ENCODE measurements at places on chromosomes 12 and 14. TPM values are rescaled to one million over a fixed set of nuclear protein-coding genes. Genes with fewer than 3 reads are reported as not detected.

Gene TSPAN8
- not detected for polyA plus RNA-seq

Gene CFAP54
- polyA plus RNA-seq = 1.2 TPM

Gene NINJ2
- not detected for polyA plus RNA-seq

Gene GSC
- not detected for polyA plus RNA-seq

Gene RFLNA
- not detected for polyA plus RNA-seq

Gene TUBA1B
- 2,965 TPM for polyA plus RNA-seq

Gene RPAP3
- polyA plus RNA-seq = 18.5 TPM

Gene KRT82
- polyA plus RNA-seq = not detected

Gene MANSC4
- polyA plus RNA-seq = not detected

Gene NRIP2
- polyA plus RNA-seq = 0.99 TPM

Gene FBXO21
- polyA plus RNA-seq = 38.9 TPM

DNA sequence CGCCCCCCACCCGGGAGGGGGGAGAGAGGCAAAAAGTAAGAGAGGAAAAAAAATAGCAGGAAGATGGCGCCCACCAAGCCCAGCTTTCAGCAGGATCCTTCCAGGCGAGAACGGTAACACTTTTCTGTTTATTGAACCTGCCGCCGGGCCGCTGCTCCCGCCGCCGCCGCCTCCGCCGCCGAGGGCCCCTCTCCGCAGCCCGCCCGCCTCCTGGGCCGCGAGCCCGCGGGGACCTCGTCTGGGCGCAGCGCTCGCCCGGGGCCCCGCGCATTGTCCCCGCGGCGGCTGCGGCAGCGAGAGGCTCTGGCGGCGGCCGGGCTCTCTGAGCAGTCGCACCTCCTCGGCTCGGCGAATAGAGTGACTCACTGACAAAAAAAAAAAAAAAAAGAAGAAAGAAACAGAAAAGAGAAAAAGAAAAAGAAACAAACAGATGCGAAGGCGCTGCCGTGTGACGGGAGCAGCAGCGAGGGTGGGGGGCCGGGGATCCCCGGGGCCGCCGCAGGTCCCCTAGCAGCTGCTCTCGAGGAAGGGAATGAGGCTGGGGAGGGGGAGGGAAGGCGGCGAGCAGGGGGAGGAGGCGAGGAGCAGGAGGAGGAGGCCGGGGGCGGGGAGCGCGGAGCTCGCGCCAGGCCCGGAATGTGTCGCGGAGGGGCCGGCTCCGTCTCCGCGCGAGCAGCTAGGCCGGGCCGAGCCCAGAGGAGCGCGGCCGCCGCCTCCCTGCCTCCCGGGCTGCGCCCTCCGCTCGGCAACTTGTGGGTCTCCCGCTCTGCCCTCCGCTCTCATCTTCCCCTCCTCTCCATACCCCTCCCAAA lies 781 bp downstream of the NPAS3 start:
- no peak for DNase-seq

- no peak for DNase-seq
These were observed 48.6 kb downstream of the EIF2S3B start for GRCh38 chr12:10554228-10554755.

GRCh38 chr12:46152456-46152855 lies 116.4 kb downstream of the SLC38A1 start:
- DNase-seq = no peak

DNA sequence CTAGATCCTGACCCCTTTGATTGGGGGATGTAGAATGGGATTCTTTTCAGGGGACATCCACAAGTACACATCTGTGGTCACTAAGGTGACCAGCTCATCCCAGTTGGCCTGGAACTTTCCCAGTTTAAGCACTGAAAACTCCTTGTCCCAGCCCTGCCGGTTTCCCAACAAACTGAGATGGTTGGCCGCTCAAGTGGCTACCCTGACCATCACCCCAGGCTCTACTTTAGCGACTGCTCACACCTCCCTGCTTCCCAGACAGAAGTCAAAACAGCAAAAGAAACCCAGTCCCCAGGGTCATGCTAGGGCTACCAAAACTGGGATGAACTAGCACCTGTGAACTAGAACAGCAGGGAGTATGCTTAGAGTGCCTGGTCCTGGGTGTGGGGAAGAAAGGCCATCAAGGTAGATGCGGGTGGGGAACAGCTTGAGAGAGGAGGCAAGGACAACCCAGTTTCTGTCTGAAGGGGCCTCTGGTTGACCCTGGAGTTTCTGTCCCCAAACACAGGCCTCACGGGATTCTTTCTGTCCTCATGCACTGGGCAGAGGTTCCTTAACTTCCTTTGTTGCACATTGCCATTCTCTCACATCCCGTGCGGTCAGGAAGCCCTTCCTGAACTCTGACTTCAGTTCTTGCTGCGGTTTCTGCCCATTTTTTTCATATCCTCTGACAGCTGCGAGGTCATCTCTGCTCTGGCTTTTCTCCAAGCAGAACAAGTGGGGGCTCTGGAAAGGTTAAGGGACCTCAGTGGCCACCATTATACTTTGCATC lies 1.6 kb downstream of the LTB4R start:
- DNase-seq = no peak

DNA sequence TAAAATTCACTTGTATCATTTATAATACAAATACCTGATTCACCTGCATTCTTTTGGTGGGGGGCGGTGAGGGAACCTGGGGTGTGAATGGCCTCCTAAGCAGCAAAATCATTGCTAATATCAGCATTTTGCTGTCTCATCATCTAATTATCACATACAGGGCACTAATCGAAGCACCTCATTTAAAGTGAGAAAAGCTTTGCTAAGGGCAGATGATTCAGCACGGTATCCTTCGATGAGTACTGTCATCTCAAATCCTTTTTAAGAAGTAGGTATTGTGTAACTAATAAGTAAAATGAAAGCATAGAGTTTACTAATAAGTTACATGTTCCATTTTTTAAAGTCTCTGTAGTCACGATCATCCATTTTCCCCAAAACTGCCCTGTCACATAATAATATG lies 278.1 kb upstream of the SOX5 start:
- no peak for DNase-seq

GRCh38 chr14:56821177-56821576 lies 10.9 kb upstream of the OTX2 start:
- DNase-seq = no peak

DNA sequence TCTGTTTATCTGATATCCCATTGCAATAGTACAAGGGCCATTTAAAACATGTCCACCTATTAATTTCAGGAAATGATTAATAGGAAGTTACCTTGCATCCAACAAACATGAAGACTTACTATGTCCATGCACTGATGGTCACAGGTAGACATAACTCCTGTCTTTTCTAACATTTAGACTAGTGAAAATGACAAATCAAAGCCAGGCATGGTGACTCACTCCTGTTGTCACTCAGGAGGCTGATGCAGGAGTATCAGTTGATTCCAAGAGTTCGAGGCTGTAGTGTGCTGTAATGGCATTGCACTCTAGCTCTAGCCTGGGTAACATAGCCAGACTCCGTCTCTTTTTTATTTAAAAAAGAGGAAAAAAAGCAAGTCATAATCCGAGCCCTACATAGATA lies 14.8 kb downstream of the HSP90B1 start:
- DNase-seq = no peak

- no peak for DNase-seq
These were observed 75.9 kb downstream of the DNAI7 start for GRCh38 chr12:25119020-25119419.

DNA sequence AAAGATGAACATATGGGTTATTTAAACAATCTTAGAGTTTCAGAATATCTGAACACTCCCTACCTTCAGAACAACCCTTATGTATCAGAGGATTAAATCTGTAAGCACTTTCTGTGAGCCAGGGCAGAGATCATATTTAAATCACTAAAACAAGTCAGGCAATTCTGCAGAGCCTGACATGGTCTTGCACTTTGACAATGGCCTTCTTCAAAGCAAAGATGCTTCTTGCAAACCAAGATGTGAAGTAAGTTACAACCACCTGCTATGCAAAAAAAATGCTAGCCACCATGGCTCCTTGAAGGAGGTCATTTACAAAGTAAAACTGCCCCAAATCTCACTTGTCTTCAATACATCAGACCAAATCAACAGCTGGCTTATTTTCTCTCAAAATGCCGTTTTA lies 3.2 kb downstream of the PPP1CC start:
- DNase-seq = no peak

DNA sequence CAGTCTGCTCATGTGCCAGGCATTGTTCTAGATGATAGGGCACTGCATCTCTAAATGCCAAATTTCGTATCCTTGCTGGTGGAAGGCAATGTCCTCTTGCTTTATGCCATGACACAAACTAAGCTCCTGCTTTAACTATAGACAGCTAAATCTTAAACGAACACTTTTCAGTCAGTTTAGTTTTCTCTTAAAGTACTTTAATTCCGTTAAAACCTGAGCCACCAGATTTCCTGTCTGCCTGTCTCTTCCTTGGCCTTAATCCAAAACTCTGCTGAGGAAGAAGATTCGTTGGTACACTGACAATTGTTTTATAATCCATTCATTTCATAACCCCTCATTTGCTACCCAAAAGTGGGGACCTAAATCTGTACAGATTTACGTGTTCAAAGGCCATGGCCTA lies 194.4 kb upstream of the BCL2L14 start:
- DNase-seq = no peak

DNA sequence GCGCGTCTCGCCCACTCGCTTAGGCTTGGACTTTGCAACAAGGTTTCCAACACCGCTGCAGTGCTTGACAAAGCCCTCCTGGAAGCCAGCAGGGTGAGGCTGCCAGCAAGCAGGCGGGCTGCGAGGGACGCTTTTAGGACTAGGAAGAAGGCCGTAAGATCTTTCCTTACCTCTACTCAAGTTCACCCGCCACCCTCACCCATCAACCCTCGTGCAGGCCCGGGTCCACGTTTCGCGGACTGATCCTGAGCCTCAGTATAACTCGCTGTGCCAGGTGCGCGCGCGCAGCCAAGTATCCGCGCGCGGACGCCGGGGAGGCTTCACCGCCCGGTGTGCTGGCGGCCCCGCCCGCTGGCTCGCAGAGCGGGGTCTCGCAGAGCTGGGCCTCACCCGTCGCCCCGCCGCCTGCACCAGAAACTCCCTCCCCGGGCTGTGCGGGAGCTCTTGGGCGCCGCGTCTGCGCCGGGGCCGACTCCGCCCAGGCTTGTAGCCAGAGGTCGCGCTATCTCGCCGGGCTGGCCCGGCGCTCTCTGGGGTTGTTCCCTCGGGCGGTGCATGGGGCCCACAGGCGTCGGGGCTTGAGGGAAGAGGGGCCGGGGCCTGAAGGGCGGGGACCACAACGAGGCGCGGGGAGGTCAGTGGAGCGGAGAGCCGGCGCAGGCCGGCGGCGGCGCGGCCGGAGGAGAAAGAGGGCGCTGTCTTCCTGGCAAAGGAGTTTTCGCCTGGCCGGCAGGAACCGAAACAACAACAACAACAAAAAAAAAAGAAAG lies 7.6 kb upstream of the SIX1 start:
- no peak for DNase-seq

DNA sequence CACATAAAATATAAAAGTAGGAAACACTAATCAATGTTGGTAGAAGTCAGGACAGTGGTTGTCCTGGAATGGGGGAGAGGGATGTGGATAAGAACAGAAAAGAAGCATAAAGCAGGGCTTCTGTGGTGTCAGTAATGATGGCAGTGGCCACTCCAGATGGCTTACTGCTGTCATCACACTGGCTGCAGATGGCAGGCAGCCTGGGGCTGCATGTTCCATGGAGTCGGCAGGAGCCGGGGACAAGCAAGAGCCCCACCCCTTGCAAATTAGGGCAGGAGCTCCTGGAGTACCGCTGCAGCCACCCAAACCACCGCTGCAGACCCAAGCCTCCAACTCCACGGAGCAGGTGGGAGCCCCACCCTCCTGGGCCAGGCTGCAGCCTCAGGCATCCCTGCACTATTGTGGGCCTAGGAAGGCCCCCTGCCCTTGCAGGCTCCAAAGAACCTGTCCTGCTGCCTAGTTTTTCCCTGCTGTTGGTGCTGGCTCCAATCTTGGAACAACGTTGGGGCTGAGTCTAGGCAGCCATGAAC lies 28.8 kb upstream of the SLC5A8 start:
- DNase-seq = no peak
